ENCODE measurements at places on chromosomes 2 and 18.

GRCh38 chr2:100246163-100247145 lies 75.8 kb downstream of the LONRF2 start:
- DNase-seq: no peak

DNA sequence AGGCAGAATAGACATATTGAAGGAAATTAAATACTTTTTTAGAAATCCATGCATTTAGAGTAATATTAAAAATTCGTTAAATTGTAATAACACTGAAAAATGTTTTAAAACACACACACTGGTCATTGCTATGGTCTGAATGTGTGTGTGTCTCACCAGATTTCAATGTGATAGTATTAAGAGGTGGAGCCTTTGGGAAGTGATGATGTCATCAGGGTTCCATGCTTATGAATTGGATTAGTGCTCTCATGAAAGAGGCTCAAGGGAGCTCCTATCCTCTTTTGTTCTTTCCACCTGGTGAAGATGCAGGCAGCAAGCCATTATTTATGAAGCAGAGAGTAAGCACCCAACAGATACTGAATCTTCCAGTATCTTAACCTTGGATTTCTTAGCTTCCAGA lies 441.8 kb downstream of the CDH2 start:
- no peak for DNase-seq

DNA sequence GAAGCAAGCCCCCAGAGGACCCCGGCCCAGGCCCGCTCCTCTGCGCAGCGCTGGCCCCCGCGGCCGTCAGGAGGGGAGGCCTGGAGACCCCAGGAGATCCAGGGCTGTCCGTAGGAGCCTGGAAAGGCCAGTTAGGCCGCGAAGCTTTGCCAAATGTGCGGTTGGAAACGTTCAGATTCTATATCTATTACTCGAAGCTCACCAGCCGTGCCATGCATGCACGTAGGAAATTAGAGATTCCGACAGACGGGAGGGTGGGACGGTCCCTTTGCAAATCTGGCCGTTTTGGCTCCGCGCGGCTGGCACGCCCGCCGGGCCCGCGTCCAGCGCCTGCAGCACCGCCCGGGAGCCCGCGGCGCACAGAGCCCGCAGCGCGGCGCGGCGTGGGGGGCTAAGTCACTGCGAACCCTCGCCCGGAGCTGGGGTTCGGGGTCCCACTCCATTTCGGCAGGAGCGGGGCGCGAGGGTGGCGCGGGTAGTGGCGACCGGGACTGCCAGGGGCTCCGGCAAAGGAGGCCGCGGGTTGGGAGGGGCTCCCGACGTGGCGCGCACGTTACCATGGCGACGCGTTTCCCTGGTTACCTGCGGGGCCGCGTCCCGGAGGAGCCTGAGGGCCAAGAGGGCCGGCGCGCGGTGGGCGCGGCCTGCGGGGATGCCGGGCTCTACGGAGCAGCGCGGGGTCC lies 488.6 kb upstream of the SMIM21 start:
- no peak for DNase-seq

GRCh38 chr2:12176623-12177454 lies 430.4 kb downstream of the LPIN1 start:
- no peak for DNase-seq

GRCh38 chr2:105674859-105675541 lies 69.7 kb upstream of the NCK2 start:
- no peak for DNase-seq

Data from activated B cell treated with CpG ODN at 0.5 μM for 24 hours (primary cell).